ENCODE measurements at places on chromosomes 1 and 21. TPM values are rescaled to one million over a fixed set of nuclear protein-coding genes. Genes with fewer than 3 reads are reported as not detected.

NR0B2 gene
- total RNA-seq, result not detected

CFHR1 gene
- total RNA-seq, result not detected

COL24A1 gene
- total RNA-seq, result not detected

FMO4 gene
- total RNA-seq, result 1.4 TPM

VWA5B1 gene
- total RNA-seq, result not detected

DNAJC28 gene
- total RNA-seq, result 0.75 TPM

CELA3B gene
- total RNA-seq, result not detected

RPE65 gene
- total RNA-seq, result not detected

GRCh38 chr1:163537809-163538208 is 216.1 kb downstream of the NUF2 start:
- no peaks in the 10 kb centered on the region for H3K27me3 ChIP-seq
- no peak overlapping the region for H3K4me3 ChIP-seq
- DNase-seq, result no peak
- H3K27ac ChIP-seq, result no peak overlapping the region
- no peaks in the 10 kb centered on the region for H3K36me3 ChIP-seq

GRCh38 chr1:159753386-159753785 is 27.4 kb upstream of the DUSP23 start:
- DNase-seq, result no peak
- H3K27me3 ChIP-seq, result peaks cover 8% of the 10 kb centered on the region
- no peak overlapping the region for H3K27ac ChIP-seq
- H3K4me1 ChIP-seq, result no peaks in the 10 kb centered on the region
- no peaks in the 10 kb centered on the region for H3K36me3 ChIP-seq
- H3K4me3 ChIP-seq, result no peak overlapping the region

GRCh38 chr1:6111571-6111970 is 65.9 kb downstream of the KCNAB2 start:
- no peak overlapping the region for H3K27ac ChIP-seq
- no peak for DNase-seq
- peaks cover 6% of the 10 kb centered on the region for H3K27me3 ChIP-seq
- H3K4me1 ChIP-seq, result no peaks in the 10 kb centered on the region
- no peak overlapping the region for H3K4me3 ChIP-seq

GRCh38 chr1:173418107-173418985 is 58.8 kb upstream of the PRDX6 start:
- no peak for DNase-seq
- H3K27ac ChIP-seq, result no peak overlapping the region
- H3K36me3 ChIP-seq, result no peaks in the 10 kb centered on the region
- no peaks in the 10 kb centered on the region for H3K27me3 ChIP-seq

GRCh38 chr1:37814252-37814651 is 6.2 kb upstream of the YRDC start:
- H3K27me3 ChIP-seq, result no peaks in the 10 kb centered on the region
- no peak overlapping the region for H3K27ac ChIP-seq
- H3K36me3 ChIP-seq, result peaks cover 8% of the 10 kb centered on the region
- DNase-seq, result no peak
- H3K4me1 ChIP-seq, result peaks cover 19% of the 10 kb centered on the region

DNA sequence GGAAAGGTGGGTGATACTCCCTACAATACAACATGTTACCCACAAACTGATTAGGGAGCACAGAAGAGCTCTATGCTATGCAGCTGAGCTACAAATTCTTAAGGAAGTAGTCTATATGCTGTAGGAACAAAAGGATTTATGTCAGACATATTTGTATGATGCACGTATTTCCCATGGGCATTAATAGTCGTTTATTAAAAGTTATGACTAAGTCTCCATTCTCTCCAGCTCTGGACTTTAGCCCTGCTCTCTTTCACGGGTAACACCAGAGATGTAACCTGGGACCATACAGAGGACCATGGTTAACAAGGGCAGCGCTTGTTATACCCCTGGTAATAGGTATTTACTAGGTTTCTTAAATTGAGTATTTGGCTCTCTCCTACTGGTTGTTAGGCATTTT is 168.2 kb upstream of the C1orf105 start:
- no peak for DNase-seq
- H3K36me3 ChIP-seq, result no peaks in the 10 kb centered on the region
- peaks cover 19% of the 10 kb centered on the region for H3K4me1 ChIP-seq

- no peak overlapping the region for H3K4me3 ChIP-seq
- peaks cover 1% of the 10 kb centered on the region for H3K4me1 ChIP-seq
- H3K27ac ChIP-seq, result no peak overlapping the region
- DNase-seq, result no peak
Observed at GRCh38 chr21:37546299-37546908, 179.8 kb downstream of the DYRK1A start.

DNA sequence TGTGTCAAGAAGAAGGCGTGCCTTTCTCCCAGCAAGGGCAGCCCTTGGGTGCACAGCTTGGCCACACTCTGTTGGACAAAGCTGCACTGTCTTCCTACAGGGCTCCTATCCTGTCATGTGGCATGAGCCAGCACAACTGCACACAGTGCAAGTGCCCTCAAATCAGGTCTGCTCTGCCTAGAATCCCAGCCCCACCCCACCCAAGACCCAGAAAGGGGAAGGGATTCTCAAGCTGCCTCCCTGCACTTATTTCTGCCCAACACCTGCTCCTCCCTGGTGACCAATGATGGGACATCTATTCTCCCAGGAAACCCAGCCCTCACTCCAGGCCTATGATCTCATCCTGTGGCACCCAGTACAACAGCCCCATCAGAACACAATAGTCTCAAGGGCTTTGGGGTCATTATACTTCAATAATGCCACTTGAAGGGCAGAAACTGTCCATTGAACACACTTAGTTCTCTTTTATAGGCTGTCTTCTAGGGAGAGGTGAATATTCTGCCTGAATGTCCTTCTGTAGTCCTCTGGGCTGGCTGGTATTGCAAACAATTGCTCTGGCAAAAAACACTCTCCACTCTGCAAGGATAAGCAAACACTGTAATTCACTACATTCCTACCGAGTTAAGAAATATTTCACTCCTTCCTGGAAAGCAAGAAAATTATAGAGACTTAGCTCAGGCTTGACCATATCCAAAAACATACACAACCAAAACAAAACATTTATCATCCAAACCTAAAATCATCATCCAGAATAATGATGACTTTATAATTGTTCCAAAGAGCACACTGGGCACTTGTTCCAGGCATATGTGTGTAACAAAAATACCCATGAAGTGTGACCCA is 43.1 kb upstream of the IGSF3 start:
- peaks cover 9% of the 10 kb centered on the region for H3K4me1 ChIP-seq
- H3K36me3 ChIP-seq, result no peaks in the 10 kb centered on the region
- no peak for DNase-seq
- peaks cover 7% of the 10 kb centered on the region for H3K27me3 ChIP-seq

DNA sequence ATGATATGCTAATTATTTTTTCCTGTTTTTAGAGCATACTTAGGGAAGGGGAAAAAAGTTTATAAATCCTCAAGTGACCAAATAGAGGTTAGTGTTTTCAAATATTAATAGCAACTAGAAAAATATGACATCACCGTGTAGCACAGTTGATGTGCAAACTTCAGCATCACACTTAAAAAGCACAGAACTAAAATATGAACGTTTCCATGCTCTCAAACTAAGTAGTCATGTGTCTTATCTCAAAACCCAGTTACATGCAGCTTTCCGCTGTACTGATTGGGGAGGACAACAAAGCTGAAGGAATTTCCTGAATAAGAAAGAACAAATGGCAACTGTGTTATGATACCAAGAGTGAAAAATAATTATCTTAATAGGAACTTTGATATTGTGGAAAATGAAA is 903.7 kb downstream of the ADGRL2 start:
- H3K4me1 ChIP-seq, result no peaks in the 10 kb centered on the region
- no peaks in the 10 kb centered on the region for H3K27me3 ChIP-seq
- H3K4me3 ChIP-seq, result no peak overlapping the region
- no peak overlapping the region for H3K27ac ChIP-seq
- H3K36me3 ChIP-seq, result no peaks in the 10 kb centered on the region
- no peak for DNase-seq

- no peak for DNase-seq
- H3K4me3 ChIP-seq, result no peak overlapping the region
- no peaks in the 10 kb centered on the region for H3K36me3 ChIP-seq
- H3K27me3 ChIP-seq, result no peaks in the 10 kb centered on the region
- H3K4me1 ChIP-seq, result no peaks in the 10 kb centered on the region
Observed at GRCh38 chr1:80214888-80215540, 1208.5 kb upstream of the ADGRL4 start.

DNA sequence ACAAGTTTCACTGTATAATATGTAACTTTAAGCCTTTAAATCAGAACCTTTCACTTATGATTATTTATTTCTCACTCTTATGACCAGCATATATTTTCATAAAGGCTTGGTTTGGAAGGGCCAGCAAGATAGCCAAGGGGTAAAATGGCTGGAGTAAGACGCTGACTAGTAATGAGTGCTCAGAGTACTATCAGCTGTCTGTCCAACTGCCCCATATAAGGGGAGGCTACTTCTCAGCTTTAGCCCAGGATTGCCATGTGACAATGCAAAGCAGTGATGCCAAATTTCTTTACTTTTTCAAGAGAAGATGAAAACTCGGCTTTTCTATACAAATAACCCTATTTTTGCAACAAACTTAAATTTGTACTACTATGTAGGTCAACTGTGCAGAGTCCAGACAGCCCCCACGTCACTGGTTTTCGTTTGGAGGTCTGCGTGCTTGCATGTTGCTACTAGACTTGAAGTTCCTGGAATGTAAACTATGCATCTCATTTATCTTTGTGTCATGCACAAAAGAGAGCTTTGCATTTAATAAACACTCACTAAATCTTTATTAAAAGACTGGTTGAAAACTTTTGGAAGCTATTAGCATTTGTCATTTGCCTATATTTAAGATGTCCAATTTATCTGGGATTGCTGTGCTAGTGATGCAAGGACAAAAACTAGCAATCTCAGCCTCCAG is 110.4 kb downstream of the TNFSF18 start:
- H3K4me3 ChIP-seq, result no peak overlapping the region
- no peaks in the 10 kb centered on the region for H3K27me3 ChIP-seq
- DNase-seq, result no peak
- H3K36me3 ChIP-seq, result no peaks in the 10 kb centered on the region
- no peak overlapping the region for H3K27ac ChIP-seq

DNA sequence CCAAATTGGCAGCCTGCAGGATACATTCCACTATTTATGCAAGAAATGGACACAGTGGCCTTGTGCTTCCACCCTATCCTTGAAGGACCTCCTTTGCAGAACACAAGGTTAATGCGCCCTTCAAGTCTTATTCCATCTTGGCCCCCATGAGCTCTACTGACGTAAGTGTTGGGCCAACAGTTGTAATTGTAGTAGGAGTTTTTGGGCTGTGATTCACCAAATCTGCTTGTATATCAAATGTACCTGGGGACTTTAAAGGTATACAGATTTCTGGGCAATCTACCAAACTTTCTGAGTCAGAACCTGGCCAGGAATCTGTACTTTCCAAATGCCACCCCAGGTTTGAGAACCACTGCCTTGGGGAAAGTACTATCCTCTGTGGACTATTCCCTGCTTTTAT is 100.9 kb upstream of the MARK1 start:
- peaks cover 2% of the 10 kb centered on the region for H3K4me1 ChIP-seq
- peaks cover 4% of the 10 kb centered on the region for H3K27me3 ChIP-seq
- no peaks in the 10 kb centered on the region for H3K36me3 ChIP-seq
- no peak overlapping the region for H3K4me3 ChIP-seq

- peaks cover 15% of the 10 kb centered on the region for H3K36me3 ChIP-seq
- H3K4me3 ChIP-seq, result peak overlapping the region; percentile 39
Observed at GRCh38 chr1:24540906-24541710, 14.8 kb upstream of the NCMAP start.

GRCh38 chr21:46604975-46605766 is at the start of gene S100B:
Gene S100B, minus strand, starts transcription at chr21:46605082. Its CDS starts 2,667 bp downstream, at chr21:46602415.
- H3K27ac ChIP-seq, result peak within 1 kb of the TSS; percentile 25
- H3K36me3 ChIP-seq, result no peaks in the 10 kb centered on the region
- H3K4me1 ChIP-seq, result peaks cover 24% of the 10 kb centered on the region
- H3K27me3 ChIP-seq, result no peaks in the 10 kb centered on the region
- H3K4me3 ChIP-seq, result no peak within 1 kb of the TSS

DNA sequence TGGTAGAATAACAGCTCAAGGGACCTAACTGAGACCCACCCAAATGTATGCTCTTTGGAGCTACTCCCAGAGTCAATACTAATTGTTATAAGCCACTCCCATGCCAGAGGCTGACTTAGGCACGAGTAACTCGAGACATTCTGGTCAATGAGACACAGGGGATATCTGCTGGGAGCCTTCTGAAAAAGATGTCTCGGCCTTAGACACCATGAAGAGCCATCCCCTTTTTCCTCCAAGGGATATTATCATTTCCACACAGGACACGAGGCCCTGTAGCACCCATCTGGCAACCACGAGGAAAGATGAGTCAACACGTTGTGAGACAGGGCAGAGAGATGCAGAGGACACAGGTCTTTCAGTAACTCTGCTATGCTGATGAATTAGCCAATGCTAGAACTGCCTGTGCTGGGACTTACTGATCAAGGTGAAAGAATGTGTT is 30.7 kb downstream of the ITPKB start:
- DNase-seq, result peak; percentile 61
- peak overlapping the region; percentile 90 for H3K27ac ChIP-seq
- peaks cover 88% of the 10 kb centered on the region for H3K4me1 ChIP-seq
- no peak overlapping the region for H3K4me3 ChIP-seq
- H3K36me3 ChIP-seq, result peaks cover 23% of the 10 kb centered on the region

- H3K27ac ChIP-seq, result no peak overlapping the region
- H3K27me3 ChIP-seq, result no peaks in the 10 kb centered on the region
- no peak for DNase-seq
- peaks cover 9% of the 10 kb centered on the region for H3K36me3 ChIP-seq
Observed at GRCh38 chr1:8955406-8955805, 9.7 kb downstream of the CA6 start.

- no peak overlapping the region for H3K27ac ChIP-seq
- H3K27me3 ChIP-seq, result peaks cover 13% of the 10 kb centered on the region
- no peak overlapping the region for H3K4me3 ChIP-seq
- no peaks in the 10 kb centered on the region for H3K4me1 ChIP-seq
- no peak for DNase-seq
- H3K36me3 ChIP-seq, result no peaks in the 10 kb centered on the region
Observed at GRCh38 chr1:245301921-245302320, 147.1 kb downstream of the KIF26B start.

DNA sequence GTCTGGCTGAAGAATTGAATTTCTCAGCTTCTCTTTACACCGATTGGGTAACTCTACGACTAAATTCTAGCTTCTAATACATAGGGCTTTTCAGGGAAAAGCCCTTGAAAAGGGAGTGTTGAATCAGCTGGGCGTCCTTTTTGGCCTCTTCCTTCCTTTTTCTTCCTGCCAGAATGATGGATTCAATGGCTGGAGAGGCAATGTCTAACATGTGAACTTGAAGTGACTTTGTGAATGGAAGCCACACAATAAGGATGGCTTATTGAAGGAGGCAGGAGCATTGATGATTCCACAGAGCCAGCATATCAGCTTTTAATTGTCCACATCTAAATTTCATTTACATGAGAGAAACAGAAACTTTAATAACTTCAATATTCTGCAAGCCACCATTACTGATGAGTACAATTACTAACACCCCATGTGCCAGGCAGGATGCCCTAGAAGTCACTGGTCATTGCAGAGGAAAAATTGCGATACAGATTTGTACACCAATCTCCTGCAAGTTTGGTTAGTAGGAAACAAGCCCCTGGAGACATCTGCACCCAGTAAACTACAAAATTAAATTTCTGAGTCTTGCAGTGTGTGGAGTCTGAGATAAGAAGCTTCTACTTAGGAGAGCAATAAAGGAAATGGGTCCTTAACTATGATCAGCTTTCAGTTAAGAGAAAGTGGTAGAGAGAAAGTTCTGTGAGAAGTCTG is 56.1 kb downstream of the STYXL2 start:
- H3K27me3 ChIP-seq, result peaks cover 30% of the 10 kb centered on the region
- no peaks in the 10 kb centered on the region for H3K4me1 ChIP-seq
